Epithelial cell of prostate (primary cell): ENCODE measurements at places on chromosomes 1 and 21.

GRCh38 chr1:221149555-221150075 lies 270.4 kb downstream of the HLX start:
- no peak for DNase-seq

DNA sequence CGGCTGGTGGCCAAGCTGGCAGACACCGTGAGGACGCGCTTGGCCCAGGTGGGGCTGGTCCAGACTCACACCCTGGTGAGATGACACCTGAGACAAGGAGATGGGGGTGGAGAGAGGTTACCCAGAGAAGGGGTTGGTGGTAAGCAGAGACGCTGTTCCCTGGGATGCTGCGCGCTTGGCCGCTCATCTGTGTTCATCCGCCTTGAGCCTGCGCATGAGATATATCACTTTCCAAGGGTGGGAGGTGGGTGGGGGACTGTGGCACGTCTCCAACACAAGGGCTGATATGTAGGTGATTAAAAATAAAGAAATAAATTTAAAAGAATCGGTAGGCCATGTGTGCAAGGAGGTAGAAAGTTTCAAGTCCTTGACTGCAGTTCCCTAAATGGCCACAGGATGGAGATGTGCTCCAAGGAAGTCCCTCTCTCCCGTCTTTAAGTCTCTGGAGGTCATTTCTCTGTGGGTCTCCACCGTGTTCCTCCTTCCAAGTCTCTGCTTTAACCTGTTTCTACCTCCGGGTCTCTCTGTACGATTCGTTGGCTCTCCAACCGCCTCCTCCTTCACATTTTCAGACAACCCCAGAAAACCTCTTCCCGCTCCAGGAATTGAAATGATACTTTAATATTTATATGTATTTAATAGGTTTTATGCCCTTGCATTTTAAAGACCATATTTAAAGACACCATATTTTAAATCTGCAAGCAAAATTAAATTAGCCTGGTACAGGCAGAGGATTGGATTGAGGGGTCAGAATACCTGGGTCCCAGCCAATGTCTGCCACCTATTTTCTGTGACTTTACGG lies 4.5 kb downstream of the TTC24 start:
- DNase-seq: peak; percentile 31

DNA sequence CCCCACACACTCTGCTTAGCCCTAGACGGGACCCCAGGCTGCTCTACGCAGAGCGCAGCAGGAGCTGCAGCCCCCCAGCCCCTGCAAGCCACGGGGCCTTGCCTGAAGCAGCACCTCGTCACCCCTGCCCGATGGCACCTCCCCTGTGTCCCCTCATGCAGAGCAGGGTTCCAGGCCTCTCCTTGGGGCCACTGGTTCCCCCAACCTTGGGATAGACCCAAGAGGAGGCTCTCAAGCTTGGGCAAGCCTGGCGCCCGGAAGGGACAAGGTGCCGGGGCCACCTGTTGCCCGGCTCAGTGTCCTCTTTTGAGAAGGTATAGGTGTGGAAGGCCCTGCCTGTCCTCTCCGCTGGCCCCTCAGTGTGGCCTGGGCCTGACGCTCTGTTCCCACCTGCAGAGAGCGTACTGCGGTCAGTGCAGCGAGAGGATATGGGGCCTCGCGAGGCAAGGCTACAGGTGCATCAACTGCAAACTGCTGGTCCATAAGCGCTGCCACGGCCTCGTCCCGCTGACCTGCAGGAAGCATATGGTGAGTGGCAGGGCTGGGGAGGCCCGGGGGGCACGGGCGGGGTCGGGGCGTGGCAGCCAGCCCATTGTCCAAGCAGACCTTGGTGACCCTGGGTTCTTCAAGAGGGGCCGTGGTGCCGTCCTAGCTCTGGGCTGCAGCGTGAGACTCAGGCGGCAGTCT lies 50.6 kb downstream of the FAAP20 start:
- DNase-seq: no peak

DNA sequence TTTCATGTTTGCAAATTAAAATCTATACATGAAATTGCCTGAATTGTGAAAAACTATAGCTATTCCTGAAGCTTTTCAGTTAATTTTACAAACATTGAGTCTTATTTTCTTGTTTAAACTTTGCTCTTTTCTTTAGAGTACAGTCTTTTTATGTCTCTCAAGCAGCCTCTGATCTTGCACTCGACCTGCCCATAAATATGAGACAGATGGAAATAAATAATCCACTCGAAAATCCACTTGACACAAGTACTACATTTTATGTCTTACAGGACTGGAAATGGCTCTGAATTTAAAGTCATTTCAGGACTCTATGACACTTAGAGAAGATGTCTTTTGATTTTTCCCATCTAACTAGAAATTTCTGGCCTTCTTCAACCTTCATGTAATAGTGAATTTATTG lies 283.8 kb downstream of the USP25 start:
- DNase-seq: no peak

GRCh38 chr1:57348921-57349320 lies 74.9 kb downstream of the DAB1 start:
- DNase-seq: no peak

GRCh38 chr1:30386156-30386926 lies 337.0 kb downstream of the MATN1 start:
- no peak for DNase-seq
